ENCODE measurements at places on chromosomes 1 and 21.
A peak's percentile ranks its signal among the peaks of the same experiment; 100 is the strongest.

- peak; percentile 85 for DNase-seq
These were observed 70.3 kb downstream of the PIK3CD start for GRCh38 chr1:9721606-9722377.

GRCh38 chr1:12552951-12553921 is 64.8 kb downstream of the DHRS3 start:
- no peak for DNase-seq

DNA sequence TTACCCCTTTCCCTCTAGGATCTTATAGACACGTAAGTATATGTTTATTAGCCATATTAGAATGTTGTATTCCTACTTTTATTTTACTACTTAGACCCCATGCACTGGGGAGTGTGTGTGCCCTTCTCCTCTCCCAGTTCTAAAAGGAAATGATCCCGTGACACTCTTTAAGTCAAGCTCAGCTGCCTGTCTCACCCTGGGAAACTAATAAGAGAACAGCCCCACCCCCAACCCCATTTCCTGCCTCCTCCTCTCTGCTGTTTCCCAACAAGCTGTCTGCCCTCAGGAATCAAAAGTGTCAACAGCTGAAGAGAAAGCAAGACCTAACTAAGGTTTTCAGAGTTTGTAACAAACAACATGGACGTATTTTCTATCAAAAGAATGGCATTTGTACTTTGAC is 92.6 kb upstream of the VAV3 start:
- DNase-seq = no peak

DNA sequence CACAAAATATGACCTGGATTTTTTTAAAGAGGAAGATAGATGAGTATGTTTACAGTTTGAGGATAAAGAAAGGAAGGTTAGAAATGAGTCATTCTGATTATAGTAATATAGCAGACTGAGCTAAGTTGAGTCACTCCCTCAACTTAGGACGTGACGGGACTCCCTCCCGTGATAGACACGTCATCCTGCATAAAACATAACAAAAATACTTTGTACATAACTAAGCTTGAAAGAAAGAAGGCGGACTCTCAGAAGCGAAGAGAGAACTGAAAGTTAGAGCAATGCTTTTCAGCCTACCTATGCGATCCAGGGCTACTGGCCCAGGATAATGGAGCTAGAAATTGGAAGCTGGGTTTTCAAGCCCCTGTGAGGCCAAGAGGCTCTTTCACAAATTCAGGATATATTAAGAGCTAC is 53.0 kb upstream of the DESI2 start:
- peak; percentile 30 for DNase-seq

DNA sequence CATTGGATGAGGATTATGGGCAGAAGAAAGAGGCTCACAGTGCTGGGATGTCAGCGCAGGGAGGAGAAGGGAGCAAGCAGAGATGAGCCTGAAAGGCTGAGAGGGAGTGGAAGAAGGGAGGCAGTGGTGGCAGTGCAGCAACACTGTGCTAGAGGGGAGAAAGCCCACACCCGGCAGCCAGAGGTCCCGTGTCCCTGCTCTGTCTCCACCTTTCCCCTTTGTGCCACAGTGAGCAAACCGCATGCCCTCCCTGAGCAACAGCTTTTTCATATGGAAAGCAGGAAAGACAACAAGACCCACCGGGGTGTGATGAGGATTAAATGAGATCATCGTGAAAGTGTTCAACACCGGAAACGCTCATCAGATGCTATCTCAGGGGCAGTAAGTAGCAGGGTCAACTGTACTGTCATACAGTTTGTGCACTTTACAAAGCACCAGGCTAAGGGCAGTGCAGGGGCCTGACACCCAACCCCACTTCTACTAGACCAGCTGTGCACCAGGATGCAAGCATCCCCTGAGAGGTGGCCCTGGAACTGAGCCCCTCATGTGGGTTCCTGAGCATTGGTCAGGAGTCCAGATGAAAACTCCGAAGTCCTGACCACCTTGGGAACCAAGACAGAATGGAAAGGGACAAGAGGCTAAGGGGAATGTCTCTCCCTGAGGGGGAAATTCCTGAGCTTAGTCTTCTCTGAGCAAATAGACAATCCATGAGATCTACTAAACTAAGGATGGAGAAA is 9.1 kb downstream of the NHLH1 start:
- peak; percentile 8 for DNase-seq

DNA sequence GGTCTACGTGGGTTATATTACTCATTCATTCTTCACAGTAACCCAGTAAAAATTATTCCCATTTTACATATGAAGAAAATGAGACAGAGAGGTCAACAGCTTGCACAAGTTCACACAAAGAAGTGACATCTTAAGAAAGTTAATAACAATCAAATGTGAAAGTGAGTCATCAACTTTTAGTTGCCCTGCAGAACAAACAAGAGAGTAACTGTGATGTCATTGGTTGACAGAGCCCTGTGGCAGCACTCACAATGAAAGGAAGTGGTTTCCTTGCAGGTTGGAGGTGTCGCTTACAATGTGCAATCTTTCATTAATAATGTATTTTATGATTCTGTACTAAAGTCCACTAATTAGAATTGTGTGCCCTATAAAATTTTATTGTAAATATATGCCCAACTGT is 369.6 kb downstream of the RYR2 start:
- peak; percentile 58 for DNase-seq

DNA sequence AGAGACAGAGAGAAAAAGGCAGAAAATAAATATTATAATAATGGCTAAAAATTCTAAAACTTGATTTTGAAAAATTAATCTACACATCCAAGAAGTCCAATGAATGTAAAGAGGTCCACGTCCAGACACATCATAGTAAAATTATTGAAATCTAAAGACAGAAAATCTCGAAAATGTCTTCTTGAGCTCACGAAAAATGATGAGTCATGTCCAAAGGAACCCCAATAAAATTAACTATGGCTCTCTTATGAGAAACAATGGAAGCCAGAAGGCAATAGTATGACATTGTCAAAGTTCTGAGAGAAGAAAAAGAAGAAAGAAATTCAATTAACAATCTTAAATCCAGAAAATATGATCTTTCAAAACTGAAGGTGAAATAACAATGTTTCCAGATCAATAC is 84.6 kb downstream of the LRRIQ3 start:
- DNase-seq = no peak

DNA sequence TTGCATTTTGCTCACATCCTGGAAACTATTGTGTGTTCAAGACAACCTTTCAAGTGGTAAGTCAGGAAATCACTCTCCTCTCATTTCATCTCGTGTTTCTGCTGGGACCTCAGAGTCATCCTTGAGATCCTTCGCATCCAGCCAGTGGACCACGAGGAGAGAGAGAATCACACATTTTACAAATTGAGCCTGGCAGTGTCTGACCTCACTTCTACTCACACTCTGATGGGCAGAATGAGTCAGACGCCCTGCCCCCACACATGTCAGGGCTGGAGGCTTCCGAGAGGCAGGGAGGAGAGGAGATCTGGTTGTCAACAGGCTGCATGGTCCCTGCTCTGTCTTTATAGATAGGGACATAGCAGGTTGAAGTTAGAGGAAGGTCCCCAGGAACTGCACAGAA is 509.7 kb downstream of the AJAP1 start:
- DNase-seq = no peak

Measured in CD4-positive, alpha-beta T cell treated with Interleukin-12 subunit alpha and Interleukin-12 subunit beta, for 1 hour (primary cell).